ENCODE measurements at places on chromosomes 7 and 10. TPM values are rescaled to one million over a fixed set of nuclear protein-coding genes. Genes with fewer than 3 reads are reported as not detected.

Gene GPR141
- total RNA-seq = not detected

Gene GPR15LG
- not detected for total RNA-seq

DNA sequence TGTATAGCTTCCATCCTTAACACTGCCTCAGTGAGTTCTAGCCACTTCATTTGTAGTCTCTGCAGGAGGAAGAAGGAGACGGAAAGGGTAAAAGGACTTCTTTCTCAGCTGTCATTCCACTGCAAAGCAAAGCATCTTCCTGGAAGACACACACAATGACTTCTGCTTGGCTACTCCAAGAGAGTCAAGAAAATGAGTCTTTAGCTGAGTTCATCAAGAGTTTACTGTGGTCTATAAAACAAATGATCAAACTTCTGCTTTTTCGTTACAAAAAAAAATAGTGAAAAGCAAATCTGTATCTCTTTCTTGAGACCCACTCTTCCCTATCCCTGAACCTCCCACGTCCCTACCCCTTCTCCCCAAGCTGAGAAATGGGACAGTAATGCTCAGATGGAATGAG lies 205.0 kb upstream of the AHR start:
- no peak for DNase-seq

GRCh38 chr10:93595378-93596161 lies 5.5 kb downstream of the RBP4 start:
- no peak for DNase-seq

- DNase-seq = no peak
Measured at GRCh38 chr7:128075242-128076095, 44.2 kb upstream of the LRRC4 start.
